ENCODE measurements at places on chromosomes 2 and 18.

GRCh38 chr2:239575931-239576445, 175.2 kb upstream of the HDAC4 start:
- DNase-seq = no peak

DNA sequence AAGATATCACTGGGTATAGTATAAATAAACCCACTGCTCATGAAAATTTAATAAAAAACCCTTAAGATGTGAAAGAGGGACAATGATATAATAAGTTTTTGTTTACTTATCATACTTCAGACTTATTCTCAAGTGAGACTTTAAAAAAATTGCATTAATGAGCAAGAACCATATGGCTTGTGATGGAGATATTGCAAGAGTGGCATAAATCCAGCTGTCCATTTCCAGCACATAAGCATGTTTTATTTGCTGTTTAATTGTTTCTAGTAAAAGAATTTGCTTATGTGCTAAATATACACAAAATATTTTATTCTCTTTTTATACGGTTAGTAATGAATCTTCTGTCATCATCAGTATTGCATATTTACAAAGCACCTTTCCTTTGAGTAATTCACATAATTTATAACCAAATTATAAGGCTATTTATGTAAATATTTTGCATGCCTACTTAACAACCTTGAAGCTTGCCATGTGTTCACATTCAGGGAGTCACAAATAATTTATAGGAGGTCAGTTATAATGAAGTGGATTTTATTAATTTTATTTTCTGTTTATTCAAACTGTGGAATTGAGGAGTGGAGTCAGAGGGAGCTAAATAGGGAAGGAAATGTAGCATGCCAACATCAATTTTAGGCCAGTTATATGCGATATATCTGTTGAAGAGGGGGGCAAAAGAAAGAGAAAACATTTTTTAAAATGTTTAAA, 318.5 kb upstream of the CWC22 start:
- DNase-seq = no peak

DNA sequence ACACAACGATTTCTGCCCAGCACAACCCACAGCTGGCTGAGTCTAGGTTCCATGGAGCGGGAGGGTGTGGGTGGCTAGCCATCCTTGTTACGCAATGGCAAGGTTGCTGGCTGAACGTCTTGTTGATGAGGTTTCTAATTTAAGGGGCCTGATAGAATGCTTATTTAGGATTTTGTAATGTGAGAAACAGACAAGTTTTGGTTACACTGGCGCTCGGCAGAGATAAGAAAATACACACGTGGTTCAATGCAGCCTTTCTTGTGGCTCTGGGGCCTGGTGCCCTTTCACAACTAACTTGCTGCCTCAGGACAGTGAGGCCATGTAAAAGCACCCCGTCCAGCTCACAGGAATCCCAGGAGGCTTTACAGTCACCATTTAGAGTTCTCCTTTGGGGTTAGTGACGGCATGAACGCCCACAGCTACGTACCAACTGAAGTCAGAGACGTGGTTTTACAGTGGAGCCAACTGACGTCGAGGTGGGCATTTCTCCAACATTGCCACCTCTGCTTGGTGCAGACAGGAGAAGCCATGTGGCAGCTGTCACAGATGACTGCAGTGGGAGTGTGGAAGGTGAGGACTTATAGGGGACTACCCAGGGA, 29.7 kb upstream of the PIEZO2 start:
- no peak for DNase-seq

- DNase-seq = no peak
Measured at GRCh38 chr2:134482131-134482723, 228.4 kb downstream of the MGAT5 start.

- DNase-seq = no peak
Measured at GRCh38 chr2:39479696-39480095, 42.6 kb upstream of the MAP4K3 start.

DNA sequence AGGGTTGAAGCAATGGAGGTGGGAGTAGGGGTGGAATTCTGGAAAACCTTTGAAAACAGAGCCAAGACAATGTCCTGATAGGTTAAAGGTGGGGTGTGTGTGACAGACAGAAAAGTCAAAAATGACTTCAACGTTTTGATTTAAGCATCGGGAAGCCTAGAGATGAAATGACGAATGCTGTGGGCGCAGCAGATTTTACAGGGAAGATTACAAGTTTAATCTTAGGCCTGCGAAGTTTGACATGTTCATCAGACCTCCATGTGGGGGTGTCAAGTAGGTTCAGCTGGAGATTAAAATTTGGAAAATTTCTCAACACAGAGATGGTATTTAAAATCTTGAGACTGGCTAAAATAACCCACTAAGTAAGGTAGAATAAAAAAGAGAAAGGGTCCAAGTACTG, 453.3 kb downstream of the TXNL1 start:
- no peak for DNase-seq

DNA sequence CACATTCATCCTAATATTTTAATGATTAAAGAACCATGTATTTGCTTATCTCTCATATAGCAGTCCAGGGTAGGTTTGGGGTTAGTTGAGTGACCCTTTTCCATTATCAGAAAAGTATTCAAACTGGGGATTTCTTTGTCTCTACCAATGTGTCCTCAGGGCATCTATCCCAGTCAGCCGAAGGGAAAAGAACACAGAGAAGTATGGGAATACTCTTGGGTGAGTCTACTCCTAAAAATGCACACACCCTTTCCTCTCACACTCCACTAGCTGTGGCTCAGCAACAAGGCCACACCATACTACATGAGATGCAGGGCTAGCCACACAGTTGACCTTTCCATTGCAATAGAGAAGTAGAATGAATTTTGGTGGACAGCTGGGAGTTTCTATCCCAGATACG, 114.3 kb downstream of the NXPH2 start:
- DNase-seq = no peak

DNA sequence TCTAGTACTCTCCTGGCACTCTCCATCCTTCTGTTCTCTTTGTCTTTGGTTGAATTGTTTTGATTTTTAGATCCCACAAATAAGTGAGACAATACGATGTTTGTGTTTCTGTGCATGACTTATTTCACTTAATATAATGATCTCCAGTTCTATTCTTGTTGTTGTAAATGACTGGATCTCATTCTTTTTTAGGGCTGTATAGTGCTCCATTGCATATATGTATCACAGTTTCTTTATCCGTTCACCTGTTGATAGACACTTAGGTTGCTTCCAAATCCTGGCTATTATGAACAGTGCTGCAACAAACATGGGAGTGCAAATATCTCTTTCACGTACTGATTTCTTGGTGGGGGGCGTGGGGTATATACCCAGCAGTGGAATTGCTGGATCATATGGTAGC, 245.0 kb downstream of the ADCYAP1 start:
- no peak for DNase-seq

DNA sequence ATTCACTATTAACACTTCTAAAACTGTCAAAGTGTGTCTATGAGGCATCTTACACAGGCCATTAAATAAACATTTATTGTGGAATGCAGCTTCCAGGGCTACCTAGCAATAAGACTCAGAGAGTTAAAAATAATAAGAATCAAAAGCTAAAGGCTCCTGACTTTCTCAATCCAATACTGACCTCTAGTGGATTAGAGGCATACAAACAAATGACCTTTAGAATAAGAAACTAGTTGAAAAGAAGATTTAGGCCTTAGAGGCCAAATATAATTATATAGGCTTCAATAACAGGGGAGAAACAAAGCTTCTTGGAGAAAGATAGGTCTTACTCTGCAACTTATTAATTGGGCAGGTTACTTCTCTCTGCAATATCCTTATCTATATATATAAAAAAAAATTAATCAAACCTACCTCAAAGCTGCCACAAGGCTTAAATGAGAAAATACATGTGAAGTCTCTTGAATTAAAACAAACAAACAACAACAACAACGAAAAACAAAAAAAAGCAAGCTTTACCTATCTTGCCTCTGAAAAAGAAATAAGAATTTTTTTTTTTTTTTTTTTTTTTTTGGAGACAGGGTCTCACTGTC, 246.1 kb downstream of the EXOC6B start:
- peak; percentile 37 for DNase-seq

- DNase-seq = no peak
Measured at GRCh38 chr2:216911886-216912285, 52.0 kb upstream of the TNP1 start.

DNA sequence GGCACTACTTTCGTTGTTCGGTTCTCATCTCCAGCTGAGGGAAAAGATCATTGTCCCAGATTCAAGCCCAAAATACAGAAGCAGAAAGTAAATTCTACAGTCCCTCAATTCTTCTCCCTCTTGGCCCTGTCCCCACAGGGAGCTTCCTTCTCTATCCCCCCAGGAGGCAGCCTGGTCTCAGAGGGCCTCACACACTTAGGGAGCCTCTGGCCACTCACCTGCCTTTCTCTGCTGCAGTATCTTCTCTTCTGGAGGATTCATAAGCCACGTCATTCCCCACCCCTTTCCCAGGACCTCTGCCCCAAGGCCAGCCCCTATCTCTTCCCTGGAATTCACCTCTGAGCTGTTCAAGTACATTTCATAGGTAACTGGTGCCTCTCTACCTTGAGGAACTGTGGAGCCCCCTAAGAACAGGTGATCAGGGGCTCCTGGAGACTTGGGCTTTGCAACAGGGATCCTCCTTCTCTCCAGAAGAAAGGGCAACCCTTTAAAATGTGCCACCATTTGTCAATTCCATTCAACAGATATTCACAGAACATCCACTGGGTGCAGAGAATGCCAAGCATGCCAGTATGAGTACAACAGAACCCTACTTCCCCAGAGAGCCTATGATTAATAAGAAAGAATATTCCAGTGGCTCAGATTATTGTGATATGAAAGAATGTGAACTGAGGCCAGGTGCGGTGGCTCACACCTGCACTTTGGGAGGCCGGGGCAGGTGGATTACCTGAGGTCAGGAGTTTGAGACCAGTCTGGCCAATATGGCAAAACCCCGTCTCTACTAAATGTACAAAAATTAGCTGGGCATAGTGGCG, 72.9 kb downstream of the CIB4 start:
- DNase-seq = no peak

- no peak for DNase-seq
Measured at GRCh38 chr2:226440127-226440918, 359.3 kb downstream of the IRS1 start.

GRCh38 chr18:3340682-3341097, 78.8 kb downstream of the MYL12B start:
- no peak for DNase-seq

DNA sequence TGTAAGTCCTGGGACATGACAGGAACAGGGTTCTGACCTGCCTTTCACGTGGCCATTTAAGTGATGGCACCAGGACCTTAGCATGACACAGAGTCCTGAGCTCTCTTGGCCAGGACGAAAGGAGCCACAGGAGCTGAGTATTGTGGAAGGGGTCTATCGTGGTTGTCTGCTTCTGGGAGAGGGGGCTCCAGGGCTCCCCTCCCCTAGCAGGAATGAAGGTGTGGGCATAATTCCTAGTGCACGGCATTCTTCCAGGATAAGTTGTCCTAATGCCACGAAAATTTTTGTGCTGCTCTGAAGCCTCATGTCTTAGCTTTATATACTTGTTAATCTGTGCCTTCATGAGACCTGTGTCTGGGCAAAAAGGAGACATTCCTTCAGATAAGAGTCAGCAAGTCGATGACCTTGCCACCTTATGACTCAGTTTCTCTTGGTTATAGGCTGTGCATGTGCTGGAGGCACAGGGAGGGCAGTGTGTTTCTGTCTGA, 17.1 kb downstream of the GATA6 start:
- DNase-seq = no peak

GRCh38 chr18:73679941-73680712, 467.5 kb downstream of the FBXO15 start:
- no peak for DNase-seq

DNA sequence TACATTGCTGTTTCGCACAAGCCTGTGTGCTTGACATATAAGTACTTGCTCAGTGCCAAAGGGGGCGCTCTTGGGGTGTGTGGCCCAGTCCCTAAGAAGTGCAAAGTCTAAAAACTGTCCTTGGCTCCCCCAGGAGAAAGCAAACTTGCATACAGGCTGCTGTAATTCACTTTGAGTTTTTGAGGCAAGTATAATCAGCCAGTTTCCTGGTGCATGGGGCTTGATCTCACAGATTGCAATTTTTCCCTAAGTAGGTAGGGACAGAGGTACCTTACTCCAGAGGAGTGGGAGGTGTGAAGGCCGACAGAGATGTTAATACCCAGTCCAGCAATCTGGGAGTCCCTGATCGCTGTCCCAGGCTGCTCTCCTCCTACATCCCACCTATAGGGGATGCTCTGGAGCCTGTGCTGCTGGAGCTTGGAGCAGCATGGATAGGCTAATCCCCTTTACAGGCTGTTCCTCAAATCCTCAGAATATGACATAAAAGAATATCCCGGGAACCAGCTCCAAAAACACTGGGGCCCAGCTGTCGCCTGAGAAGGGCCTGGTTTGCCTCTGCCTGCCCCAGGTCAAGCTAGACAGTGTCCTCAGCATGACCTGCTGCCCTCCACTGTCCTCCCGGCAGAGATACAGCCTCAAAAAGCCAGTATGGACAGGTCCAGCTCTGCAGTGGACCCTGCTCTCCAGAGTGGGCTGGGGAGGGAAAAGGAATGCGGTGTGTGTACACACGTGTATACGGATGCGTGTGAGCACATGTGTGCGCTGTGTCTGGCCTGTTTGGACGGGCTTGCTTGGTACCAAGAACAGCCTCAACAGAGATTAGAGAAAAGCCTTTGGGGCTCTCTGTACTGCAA, 136.5 kb upstream of the HAAO start:
- DNase-seq = no peak

Measured in amniotic stem cell (primary cell).